CD4-positive, alpha-beta T cell (primary cell): ENCODE measurements at places on chromosomes 1 and 21.

GRCh38 chr1:152034654-152035538, 1.9 kb downstream of the S100A11 start:
- peak; percentile 50 for DNase-seq

DNA sequence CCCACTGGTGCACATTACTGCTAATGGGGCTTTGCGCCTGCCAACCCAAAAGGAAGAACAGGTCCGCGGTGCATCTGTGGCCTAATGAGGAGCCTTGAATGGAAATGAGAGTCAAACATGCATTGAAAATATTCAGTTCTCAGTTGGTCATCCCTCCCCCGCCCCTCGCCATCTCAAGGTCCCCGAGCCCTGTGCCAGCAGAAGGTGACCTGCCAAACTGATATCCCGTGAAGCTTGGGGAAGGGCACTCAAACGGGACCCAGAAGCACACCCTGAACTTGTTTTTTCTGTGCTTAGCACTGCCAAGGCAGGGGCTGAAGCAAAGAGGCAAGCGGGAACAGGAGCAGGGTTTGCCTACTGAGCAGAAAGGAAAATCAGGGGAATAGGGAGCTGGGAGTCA, 67.9 kb upstream of the ZNF648 start:
- DNase-seq: no peak

DNA sequence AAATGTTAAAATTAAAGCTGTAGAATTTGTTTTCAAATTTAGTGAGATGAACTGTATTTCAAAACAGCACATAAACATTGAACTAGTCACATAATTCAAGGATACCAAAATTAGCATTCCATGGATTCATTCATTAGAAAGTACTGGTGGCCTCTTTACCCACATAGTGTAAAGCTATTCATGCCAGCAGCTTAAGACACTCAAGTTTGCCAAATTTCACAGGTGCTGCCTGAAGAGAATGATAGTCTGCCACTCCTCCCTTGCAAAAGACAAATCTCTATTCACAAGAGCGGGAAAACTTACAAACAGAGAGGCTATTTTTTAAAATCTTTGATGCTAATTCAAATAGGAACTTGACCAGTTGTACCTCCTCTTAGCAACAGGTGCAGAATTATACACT, 337.0 kb downstream of the BRINP3 start:
- no peak for DNase-seq

GRCh38 chr1:7366286-7366954, 404.7 kb upstream of the VAMP3 start:
- no peak for DNase-seq

- no peak for DNase-seq
Observed at GRCh38 chr1:244111027-244111426, 59.9 kb downstream of the ZBTB18 start.

DNA sequence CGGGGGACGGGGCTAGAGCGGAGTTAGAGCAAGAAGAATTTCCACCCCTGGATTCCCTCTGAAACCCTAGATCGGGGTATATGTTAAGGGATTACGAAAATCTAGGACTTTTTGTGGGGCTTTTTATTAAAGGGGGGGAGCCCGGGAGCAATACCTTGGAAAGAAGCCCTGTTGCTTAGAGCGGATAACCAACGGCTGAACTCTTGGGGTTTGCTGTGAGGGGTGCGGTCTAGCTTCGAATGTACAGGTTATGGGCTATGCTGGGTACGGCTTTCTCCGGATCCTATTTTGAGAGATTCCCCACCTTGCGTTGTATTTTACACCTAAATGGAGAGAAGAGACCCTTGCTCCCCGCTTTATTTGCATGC, 626 bp downstream of the DYRK3 start:
- DNase-seq: no peak

GRCh38 chr1:61261595-61261994, 179.2 kb downstream of the NFIA start:
- no peak for DNase-seq

GRCh38 chr1:221751226-221751887, 9.5 kb upstream of the DUSP10 start:
- no peak for DNase-seq

GRCh38 chr1:29462096-29462495, 225.8 kb downstream of the PTPRU start:
- DNase-seq: no peak

GRCh38 chr21:16534408-16535101, 804.8 kb downstream of the USP25 start:
- DNase-seq: no peak

DNA sequence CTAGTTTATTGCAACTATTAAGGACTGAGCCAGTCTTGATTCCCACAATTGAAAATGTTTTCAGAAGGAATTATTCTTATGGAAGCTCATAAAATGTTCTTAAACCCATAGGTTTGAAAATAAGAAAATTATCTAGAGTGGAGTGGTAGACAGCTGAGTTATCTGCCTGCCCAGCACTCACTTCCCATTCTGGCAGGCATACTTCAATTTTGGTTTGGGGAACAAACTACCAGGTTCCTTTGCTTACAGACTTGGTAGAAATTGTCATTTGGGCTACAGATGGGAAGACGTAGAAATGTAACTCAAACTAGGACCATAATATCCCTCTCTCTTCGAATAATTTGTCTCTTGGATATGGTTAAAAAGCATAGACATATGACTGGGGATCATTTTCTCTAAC, 18.4 kb downstream of the JUN start:
- DNase-seq: no peak

DNA sequence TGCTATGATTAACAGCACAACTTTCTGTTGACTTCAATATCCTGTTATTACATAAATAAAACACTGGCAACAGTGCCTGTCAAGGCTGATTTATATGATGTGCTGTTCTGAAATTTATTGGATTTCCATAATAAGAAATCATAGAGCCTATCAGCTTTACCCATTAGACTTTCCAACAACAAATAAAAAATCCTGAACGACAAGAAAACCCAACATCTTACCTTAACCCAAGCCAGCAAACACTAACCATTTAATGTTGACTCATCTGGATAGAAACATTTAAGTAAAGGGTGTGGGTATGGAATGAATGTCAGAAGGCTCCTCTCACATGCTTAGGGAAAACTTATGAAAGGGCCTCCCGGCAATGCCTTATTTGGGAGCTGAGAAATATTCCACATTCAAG, 165.1 kb downstream of the SLC45A1 start:
- DNase-seq: no peak

GRCh38 chr21:46110499-46111192, 12.7 kb downstream of the COL6A2 start:
- DNase-seq: no peak

DNA sequence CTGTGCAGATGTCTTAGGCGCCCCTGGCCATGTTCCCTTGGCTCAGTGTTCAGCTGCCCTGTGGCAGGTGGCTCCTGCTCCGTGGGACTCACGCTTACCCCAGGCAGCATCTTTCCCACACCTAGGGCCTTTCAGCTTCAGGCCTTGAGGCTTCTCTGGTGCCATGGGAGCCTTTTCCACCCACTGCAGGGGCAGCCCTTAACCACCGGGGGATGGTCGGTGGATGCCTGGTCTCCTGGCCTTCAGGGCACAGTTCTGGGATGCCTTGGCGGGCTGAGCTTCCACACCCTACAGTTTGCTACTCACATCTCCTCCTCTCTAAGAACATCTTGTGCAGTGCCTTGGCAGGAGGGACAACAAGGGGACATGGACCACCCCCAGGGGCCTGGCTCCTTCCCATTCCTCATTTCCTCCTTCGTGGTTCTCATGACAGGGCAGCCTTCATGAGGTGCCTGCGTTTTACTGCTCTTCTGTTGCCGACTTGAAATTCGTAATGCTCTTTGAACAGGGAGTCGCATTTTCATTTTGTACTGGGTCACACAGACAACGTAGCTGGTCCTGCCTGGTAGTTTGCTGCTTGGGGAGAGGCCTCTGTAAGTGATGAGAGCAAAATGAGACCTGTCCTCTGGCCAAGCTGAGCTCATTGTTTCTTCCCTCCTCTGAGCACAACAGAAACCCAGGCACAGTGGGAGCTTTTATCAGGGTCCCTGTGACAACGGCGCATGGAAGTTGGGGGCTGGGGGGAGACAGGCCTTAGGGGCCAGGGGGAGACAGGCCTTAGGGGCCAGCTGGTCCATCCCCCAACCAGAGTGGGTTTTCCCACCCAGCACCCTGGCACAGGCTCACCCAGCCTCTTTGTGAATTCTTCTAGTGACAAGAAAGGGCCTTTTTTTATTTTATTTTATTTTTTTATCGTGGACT, 62.0 kb upstream of the NEK2 start:
- no peak for DNase-seq

DNA sequence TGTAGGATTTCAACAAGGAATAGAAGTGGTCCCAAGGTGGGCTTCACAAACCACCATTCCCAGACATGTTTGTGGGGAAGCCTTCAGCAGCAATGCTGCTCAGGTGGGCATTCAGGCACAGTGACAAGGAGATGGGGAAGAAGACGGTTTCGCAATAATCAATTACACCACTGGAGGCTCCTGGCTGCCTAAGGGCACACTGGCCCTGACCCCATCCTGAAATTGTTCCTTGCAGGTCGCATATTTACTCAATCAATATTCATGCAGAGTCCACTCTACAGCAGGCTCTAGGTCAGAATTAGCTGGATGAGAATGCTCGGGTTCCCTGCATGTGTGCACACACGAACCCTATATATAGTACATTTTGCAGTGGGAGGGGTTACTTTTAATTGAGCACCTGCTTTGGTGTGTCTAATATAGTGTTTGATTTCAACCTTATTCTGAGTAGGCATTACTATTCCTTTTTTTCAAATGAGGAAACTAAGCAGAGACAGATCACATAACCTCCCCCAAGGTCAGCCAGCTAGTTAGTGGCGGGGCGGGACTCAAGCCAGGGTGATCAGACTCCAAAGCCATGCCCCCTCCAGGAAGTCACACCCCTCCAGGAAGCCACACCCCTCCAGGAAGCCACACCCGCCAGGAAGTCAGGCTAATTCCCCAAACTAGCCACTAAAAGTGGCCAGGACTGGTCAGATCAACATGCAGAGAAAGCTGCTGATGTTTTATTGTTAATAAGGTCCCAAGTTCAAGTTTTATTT, 106.5 kb downstream of the HLCS start:
- peak; percentile 20 for DNase-seq

DNA sequence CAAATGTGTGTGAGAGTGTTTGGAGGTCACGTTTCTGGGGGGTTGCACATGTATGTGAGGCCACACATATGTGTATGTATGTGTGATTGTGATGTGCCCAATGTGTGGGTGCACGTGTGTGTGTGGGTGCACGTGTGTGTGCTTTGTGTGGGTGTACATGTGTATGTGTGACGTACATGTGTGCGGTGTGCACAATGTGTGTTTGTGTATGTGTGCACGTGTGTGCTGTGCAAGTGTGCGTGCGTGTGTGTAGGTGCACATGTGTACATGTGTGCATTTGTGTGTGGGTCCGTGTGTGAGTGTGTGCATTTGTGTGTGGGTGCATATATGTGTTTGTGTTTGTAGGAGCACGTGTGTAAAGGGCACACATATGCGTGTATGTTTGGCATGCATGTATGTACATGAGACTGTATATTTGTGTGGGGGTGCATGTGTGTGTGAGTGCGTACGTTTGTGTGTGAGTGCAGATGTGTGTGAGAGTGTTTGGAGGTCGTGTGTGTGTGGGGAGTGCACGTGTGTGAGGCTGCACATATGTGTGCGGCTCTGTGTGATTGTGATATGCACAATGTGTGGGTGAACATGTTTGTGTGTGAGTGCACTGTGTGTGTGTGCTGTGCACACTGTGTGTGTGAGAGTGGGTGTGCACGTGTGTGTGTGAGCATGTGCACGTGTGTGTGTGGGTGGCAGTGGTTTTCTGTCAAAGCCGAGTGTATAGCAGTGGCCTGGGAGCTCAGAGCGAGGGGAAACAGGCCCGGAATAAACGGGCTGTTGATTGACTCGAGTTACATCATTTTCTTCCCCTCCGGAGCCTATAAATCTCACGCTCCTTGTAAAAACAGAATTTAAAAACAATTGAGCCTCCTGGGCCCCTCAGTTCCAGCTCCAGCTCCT, 132.7 kb upstream of the ARHGEF16 start:
- DNase-seq: no peak

- DNase-seq: no peak
Observed at GRCh38 chr1:219676012-219676765, 63.3 kb upstream of the ZC3H11B start.

- DNase-seq: no peak
Observed at GRCh38 chr1:82836973-82837680, 1036.4 kb downstream of the ADGRL2 start.

DNA sequence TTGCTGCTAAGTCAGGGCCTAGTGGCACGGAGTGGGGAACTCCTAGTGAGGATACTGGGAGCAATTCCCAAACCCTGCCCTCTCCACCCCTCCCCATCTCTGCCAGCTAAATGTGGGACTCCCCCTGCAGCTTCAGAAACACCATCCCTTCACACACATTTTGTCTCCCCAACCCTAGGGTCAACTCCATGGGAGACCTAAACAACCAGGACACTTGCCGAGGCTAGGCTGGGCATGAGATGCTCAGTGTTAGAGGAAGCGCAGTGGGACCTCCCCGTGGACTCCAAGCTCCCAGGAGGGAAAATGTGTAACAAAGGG, 1.5 kb downstream of the RNF186 start:
- DNase-seq: no peak

- no peak for DNase-seq
Observed at GRCh38 chr1:175572932-175573868, 170.2 kb downstream of the TNR start.

- no peak for DNase-seq
Observed at GRCh38 chr1:226485192-226485591, 63.4 kb upstream of the STUM start.

GRCh38 chr1:164863056-164863455, 304.1 kb downstream of the PBX1 start:
- no peak for DNase-seq
